ENCODE measurements at places on chromosomes 6 and 20.

DNA sequence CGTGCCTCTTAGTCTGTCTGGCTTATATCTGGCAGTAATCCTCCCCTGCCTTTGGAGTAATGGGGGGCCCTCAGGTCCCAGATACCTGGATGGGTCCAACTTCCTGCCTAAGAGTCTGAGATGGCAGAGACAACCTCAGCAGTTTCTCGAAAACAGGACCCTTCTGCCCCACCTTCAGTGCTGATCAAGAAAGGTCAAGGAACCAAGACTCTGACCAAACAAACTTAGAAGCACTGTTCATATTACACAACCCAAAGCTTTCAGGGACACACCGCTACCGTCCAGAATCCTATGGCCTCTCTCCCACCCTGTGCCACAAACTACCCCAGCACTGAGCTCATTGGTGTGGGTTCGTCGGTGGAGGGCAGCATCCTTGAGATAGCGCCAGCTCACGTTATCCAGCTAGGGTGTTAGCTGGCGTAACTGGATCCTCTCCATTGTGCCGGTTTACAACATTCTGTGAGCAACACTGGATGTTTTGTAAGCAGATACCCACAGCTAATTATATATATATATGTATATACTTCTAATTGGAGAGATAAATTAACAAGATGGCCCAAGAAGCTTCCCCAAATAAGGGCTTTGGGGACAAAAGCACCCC, 7.6 kb upstream of the TMC2 start:
- DNase-seq, result no peak

- no peak for DNase-seq
These were observed 53.7 kb downstream of the ZFP64 start for GRCh38 chr20:52137850-52138249.

DNA sequence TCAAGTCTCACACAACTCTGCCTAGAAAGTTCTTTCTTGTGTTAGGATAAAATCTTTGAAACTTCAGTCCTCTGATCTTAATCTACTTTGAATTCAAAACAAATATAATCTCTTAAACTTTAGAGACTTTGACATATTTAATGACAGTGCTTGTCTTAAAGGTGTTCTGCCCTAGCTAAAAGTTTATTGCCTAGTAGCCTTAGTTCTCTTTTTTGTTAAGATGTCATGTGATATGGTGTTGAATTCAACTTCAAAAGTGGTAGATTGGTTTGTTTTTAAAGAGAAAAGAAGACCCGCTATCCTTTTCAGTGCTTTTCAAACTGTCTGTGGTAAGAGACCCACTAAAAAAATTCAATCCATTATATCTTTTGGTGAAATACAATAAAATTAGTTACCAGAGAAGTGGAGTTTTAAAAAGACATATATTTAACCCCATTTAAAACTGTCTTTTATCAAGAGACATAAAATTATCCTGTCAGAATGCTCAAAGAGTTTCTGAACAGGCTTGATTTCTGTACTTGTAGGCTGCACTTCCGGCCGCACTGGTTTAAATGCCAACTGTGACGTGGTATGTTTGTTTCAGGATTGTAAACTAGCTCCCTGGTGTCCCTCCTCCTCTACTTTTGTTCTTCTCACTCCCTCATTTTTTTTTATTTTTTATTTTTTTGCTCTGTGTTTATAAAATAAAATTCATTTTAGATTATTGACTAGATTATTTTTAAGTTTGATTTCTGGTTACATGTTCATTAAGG, 76.5 kb downstream of the QKI start:
- DNase-seq, result peak; percentile 26

GRCh38 chr20:44614525-44614924, 32.1 kb downstream of the PKIG start:
- DNase-seq, result no peak

DNA sequence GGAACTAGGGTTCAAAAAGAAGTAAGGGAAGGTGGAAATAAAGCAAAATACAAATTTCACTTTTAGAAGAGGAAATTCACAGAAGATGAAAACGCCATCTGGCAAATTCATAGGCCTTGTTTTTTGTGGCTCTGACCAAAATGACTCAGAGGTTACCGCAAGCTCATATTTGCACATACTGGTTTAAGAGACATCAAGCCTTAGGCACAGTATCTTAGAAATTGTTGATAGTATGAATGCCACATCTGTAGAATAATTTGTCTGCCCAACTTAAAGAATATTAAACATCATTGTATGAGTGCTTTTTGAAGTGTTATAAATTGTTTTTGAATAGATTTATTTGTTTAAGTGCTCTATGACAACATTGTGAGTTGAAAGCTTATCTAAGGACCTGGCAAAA, 10.6 kb downstream of the TAAR1 start:
- DNase-seq, result peak; percentile 76

GRCh38 chr20:32984196-32984595, 20.0 kb downstream of the SUN5 start:
- no peak for DNase-seq

GRCh38 chr20:3157817-3158216, 1.8 kb downstream of the FASTKD5 start:
- DNase-seq, result no peak

DNA sequence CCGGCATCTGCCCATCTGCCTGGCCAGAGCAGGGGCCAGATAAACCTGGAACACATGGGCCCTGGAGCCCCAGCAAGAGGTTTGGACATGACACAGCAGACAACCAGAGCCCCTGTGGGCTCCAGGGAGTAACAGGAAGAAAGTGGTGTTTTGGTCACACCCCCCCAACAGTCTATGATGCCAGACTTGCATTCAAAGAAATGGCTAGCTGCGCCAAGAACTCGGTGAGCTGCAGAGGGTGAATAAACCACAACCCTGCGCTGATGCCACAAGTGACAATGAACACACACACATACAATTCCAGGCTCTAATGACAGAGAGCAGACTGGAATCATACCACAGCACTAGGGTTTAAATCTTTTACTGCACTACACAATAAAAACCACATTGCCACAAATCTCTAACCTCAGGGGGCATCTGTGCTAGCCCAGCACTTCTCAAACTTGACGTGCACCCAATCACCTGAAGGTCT, 34.0 kb downstream of the TRERF1 start:
- DNase-seq, result peak; percentile 65
